ENCODE measurements at places on chromosomes 7 and 10.

DNA sequence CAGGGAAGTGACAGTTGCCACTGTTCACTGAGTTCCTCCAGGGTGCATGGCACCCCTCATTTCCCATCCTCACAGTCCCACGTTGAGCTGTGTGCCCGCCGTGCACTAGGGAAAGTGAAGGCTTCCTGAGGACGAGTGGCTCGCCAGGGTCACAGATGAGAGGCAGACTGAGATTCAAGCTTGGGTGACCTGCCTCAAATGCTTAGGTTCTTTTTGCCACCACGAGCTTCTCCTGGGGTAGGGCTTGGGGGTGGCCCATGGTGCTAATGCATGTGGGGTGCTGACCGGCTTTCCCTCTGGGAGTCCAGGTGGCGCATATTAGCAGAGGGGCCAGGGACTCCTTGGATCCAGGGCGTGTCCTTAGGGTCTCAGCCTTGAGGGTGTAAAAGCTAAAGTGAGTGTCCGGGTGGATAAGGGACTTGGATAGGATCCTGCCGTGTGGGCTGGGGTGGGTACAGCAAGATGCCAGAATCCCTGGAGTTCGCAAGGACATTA lies 1.9 kb downstream of the CALHM2 start:
- no peak for DNase-seq

DNA sequence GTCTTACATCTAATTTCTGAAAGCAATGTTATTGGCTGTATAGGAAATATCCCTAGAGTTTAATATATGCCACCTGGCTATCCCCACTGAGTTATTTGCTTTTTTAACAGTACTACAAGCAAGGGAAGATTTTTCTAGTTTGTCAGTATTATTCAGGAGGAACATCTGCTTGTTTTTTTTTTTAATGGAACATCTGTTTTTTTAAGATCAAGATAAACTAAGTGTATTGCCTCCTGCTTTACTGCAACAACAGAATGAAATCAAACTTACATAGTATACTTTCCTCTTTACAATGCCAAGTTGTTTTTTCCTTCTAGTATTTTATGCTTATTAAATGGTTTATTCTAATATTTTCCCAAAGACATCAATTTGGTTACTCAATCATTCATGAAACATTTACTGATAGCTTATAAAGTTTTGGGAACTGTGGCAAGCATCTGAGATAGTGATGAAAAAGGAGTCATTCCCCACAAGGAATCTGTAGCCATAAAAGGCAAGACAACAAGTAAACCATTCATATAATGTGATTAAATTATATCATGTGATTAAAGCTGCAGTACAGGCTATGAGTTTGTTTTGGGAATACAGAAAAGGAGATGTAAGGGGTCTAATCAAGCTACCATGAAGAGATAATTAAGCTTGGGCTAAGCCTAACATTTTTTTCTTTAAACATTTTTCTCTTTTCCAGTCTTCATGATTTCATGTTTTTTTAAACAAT lies 17.4 kb downstream of the MTPN start:
- no peak for DNase-seq

GRCh38 chr7:34821932-34822558 lies 164.0 kb downstream of the NPSR1 start:
- no peak for DNase-seq

- no peak for DNase-seq
Observed at GRCh38 chr10:49053053-49053997, 62.0 kb downstream of the VSTM4 start.

- no peak for DNase-seq
Observed at GRCh38 chr10:91742229-91742628, 56.0 kb upstream of the TNKS2 start.

- no peak for DNase-seq
Observed at GRCh38 chr10:48573045-48573444, 31.8 kb downstream of the ARHGAP22 start.

DNA sequence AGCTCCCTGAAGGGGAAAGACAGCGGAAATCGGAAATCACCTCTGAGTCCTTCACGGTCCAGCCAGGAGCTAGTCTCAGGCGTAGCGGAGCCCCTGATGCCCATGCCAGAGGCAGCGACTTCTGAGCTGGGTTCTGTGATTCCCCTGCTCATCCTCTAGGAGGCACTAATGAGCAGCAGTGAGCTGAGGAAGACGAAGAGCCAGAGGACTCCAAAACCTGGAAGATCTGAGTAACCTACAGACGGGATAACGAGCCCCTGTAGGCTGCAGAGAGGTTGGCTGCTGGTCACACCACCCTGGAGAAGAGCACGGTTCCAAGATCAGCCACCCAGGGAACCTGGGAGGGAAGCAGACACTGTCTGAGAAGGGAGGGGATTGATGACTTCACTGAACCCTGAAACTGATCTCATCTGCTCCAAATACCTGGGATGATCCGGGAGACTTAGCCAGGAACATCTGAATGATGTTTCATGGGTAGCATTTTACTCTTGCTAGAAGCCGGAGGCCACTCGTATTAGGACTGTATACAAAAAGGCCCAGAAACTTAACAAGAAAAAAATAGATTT lies 304.1 kb downstream of the PAXIP1 start:
- DNase-seq, result no peak

- no peak for DNase-seq
Observed at GRCh38 chr10:30178356-30178964, 119.1 kb upstream of the JCAD start.

DNA sequence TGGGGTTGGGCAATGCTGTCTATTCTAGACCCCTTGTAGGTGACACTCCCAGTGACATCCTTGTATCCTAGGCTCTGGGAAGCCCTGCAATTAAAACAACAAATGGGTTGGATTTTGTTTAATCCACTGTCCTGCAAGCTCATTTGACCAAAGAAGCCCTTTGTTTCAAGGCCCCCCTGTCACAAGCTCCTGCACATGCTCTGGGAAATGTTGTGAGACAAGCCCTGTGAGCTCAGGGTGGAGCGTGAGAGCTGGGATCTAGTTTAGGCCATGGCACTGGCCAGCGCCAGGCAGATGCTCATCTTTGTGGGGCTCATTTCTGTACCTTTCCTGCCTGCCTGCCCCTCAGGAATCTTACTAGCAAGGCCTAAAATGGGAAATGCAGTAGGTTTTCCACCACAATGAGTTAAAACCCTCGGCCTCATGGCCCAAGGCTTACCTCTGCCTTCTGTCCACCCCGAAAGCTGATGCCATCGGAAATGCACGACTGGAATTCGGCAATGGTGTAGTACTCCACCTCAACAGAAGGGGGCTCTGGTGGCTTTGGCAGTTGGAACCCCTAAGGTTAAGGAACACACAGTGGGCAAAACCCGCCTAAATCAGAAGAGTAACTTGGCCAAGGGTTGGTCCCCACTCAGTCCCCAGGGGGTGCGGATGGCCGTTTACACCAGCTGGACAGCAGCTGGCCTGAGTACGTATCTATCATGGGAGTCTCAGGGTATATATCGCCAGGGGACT lies 112.0 kb downstream of the NEURL1 start:
- DNase-seq, result peak; percentile 77

Data from WTC11 (cell line).